ENCODE measurements at places on chromosomes 5 and 9. TPM values are rescaled to one million over a fixed set of nuclear protein-coding genes. Genes with fewer than 3 reads are reported as not detected.

PCDHA9 gene
- 0.26 TPM for total RNA-seq

TEK gene
- total RNA-seq: 13.5 TPM

CCL21 gene
- total RNA-seq: 248 TPM

PDCD1LG2 gene
- total RNA-seq: 0.77 TPM

KIF24 gene
- total RNA-seq: 1.8 TPM

LCN1 gene
- total RNA-seq: not detected

MTMR12 gene
- total RNA-seq: 65.3 TPM

SPATA9 gene
- not detected for total RNA-seq

FOXD1 gene
- total RNA-seq: not detected

IL9 gene
- total RNA-seq: not detected

OMD gene
- total RNA-seq: 8.5 TPM

CAMK2A gene
- total RNA-seq: under 0.01 TPM

NAIP gene
- total RNA-seq: 38.7 TPM
